ENCODE measurements at places on chromosomes 2 and 18.

- peak; percentile 6 for DNase-seq
Measured at GRCh38 chr18:12883372-12883683, 709 bp downstream of the PTPN2 start.

DNA sequence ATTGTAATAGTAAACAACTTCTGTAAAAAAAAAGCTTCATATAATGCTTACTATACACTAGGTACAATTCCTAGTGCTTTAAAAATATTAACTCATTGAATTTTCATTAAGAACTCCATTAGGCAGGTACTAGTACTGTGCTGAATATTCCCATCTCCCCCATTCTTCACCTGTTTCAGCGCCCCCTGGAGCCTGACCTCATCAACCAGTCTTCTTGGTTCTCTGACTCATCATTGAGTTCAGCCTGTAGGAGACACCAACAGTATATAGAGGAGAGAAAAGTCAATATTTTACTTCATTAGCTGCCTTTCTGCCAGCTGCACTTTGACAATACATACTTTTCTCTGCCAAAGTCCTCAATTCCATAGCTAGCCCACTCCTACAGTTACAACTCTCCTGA lies 1009.9 kb upstream of the KLHL29 start:
- DNase-seq = no peak

GRCh38 chr2:206845877-206846276 lies 80.5 kb downstream of the FASTKD2 start:
- DNase-seq = no peak

DNA sequence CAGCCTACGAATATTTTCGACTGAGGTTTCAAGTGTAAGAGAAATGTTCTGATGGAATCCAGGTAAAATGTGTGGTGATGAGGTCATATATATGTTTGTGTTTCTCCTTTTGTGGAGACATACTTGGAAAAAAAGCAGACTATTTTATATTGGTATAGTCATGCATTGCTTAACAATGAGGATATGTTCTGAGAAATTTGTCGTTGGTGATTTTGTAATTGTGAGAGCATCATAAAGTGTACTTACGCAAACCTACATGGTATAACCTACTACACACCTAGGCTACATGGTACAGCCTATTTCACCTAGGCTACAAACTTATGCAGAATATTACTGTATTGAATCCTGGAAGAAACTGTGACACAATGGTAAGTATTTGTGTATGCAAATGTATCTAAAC lies 1849.9 kb upstream of the CELF4 start:
- DNase-seq = no peak

GRCh38 chr2:150997066-150997465 lies 264.6 kb downstream of the RBM43 start:
- no peak for DNase-seq

DNA sequence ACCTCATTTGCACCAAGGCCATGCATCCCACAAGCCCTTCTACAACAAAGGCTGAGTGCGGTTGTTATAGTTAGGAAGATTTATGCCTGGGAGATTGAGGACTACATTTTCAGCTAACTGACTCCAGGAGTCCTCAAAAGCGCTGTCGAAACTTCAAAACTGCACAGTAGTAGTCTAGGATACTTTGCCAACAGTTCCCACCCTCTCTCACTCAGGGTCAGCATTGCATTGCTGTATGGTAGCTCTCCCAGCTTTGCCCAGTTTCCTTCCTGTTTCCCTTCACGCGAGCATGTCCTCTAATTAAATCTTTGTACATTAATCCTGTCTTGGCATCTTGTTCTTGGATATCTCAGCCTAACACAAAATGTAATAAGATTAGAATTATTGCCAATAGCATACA lies 420.6 kb upstream of the UBE2E3 start:
- no peak for DNase-seq

DNA sequence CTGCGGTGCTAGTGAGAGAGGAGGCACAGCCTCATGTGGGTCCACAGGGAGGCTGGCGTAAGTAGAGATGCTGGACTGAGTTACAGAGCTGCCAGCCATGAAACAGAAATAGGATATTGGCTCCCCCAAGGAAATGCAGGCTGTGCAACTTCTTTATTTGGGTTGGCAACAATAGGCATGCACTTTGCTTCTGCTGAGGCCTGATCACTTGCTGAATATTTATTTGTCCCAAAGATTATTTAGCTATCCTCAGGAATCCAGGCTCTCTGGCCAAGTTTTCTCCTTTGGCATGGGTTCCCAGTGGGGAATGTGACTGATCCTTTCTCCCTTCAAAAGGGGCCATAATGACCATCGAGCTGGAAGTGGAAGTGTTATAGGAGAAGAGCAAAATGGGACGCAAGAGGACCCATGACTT lies 60.0 kb downstream of the MAPK4 start:
- DNase-seq = no peak

DNA sequence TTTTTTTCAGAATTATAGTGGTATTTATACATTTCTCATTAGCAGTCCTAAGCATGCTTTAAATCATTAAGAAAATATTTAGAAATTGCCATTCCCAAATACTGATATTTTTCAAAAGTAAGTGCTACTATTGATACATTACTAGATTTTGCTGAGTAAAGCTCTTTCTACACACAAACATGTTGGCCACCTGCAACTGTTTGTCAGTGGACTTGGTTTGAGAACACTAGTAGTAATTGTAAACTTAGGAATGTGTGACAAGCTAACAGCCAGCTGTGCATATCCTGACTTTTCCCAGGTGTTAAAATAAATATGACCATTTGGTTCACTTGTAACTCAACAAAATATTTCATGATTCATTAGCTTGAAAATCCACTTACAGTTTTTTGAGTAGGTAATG lies 103.1 kb downstream of the MSTN start:
- no peak for DNase-seq

DNA sequence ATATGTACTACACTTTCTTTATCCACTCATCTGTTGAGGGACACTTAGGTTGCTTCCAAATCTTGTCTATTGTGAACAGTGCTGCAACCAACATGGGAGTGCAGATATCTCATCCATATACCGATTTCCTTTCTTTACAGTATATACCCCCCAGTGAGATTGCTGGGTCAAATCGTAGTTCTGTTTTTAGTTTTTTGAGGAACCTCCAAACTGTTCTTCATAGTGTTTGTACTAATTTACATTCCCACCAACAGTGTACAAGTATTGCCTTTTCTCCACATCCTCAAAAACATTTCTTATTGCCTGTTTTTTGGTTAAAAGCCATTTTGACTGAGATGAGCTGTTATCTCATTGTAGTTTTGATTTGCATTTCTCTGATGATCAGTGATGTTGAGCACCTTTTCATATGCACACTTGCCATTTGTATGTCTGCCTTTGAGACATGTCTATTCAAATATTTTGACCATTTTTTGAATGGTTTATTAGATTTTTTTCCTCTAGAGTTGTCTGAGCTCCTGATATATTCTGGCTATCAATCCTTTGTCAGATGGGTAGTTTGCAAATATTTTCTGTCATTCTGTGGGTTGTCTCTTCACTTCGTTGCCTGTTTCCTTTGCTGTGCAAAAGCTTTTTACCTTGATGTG lies 12.2 kb downstream of the PLEK start:
- DNase-seq = no peak

- DNase-seq = no peak
Measured at GRCh38 chr2:217049956-217050355, 190.1 kb upstream of the TNP1 start.

GRCh38 chr2:191184457-191184856 lies 33.7 kb upstream of the STAT4 start:
- DNase-seq = no peak

- no peak for DNase-seq
Measured at GRCh38 chr2:62110415-62111025, 85.4 kb upstream of the B3GNT2 start.

- no peak for DNase-seq
Measured at GRCh38 chr2:21175895-21176646, 52.3 kb downstream of the TDRD15 start.

- no peak for DNase-seq
Measured at GRCh38 chr18:74622072-74622471, 24.4 kb downstream of the ZNF407 start.

- DNase-seq = no peak
Measured at GRCh38 chr2:29462293-29462692, 347.1 kb downstream of the CLIP4 start.

- DNase-seq = no peak
Measured at GRCh38 chr2:230650585-230651137, 62.0 kb upstream of the CAB39 start.

DNA sequence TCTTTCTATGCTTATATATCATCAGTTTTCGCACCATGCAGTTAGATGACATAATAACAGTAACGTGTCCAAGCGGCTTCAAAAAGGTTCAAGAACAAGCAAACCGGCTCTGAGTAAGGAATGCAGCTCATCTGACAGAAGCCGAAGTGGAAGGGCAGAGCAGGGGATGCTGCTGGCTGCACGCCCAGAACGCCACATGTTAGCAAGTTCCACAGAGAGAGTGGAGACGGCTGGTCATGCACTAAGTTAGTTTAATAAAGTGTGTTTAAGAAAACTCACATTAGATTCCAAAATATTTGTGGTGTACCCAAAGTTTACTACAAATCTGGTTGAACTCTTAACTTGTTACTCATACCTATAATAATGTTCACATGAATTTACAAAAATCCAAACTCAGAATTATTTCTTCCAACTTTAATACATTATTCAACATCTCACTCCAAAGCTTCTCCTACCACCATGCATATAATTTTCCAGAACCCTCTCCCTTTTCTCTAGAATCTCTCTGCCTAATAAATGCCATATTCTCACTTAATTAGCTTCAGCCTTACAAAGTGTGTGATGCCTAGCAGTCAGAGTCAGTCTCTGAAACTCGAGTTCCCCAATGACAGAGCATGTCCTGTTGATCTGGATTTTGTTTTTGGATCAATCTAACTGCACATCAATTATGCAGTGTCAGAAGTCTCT lies 170.0 kb downstream of the DNAH7 start:
- no peak for DNase-seq

DNA sequence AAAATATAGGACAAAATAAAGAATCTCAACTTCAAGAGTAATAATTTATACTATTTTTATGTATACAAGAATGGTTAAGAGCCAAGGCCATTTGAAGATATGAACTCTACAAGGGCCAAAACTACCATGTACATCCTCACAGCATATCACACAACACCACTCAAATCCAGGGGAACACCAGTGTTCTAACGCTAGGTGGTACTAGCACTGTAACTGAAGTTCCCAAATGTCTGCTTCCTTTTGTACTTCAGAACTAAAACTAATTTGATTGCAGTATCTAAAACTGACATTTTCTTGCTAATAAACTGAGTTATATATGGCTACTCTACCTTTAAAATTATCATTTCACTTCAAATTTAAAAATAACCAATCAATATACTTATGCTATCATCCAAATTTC lies 47.0 kb downstream of the REV1 start:
- no peak for DNase-seq

- no peak for DNase-seq
Measured at GRCh38 chr2:28288620-28289019, 104.0 kb upstream of the FOSL2 start.

DNA sequence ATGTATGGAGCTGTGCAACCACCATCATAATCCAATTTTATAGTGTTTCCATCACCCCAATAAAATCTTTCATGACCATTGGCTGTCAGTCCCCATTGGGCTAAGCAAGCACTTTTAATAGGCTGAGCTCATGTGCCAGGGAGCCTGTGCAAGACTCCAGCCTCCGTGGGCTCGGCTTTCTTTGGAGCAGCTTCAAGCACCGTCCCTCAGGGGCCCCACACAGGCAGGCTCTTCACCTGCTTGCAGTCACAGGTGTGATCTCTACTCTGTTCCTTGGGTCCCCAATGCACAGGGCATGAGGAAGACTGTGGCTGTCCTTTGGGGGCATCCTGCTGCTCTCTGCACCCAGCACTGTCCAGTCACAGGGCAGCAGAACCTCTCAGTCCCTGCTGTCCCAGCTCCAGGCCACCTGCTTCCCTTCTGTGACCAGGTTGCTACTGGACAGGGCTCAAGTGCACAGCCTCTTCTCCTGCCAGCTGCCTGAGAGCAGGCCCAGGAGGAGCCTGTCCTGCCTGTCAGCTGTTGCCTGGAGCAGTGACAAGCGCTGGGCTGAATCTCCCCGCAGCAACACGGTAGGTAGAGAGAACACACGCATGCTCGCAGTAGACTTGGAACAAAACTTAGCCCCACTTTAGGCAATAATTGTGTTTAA lies 40.7 kb upstream of the TMEM131 start:
- no peak for DNase-seq

DNA sequence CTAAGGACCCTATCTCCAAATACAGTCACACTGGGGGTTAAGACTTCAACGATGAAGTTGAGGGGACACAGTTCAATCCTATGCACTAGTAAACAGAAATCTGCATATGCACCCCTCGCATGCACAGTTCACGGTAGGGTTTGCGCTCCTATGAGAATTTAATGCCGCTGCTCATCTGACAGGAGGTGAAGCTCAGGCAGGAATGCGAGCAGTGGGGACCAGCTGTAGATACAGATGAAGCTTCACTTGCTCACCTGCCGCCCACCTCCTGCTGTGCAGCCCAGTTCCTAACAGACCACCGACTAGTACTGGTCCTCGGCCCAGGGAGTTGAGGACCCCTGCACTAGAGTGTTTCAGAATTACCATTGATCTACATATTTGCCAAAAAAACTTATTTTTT lies 40.0 kb upstream of the FAHD2A start:
- DNase-seq = no peak

DNA sequence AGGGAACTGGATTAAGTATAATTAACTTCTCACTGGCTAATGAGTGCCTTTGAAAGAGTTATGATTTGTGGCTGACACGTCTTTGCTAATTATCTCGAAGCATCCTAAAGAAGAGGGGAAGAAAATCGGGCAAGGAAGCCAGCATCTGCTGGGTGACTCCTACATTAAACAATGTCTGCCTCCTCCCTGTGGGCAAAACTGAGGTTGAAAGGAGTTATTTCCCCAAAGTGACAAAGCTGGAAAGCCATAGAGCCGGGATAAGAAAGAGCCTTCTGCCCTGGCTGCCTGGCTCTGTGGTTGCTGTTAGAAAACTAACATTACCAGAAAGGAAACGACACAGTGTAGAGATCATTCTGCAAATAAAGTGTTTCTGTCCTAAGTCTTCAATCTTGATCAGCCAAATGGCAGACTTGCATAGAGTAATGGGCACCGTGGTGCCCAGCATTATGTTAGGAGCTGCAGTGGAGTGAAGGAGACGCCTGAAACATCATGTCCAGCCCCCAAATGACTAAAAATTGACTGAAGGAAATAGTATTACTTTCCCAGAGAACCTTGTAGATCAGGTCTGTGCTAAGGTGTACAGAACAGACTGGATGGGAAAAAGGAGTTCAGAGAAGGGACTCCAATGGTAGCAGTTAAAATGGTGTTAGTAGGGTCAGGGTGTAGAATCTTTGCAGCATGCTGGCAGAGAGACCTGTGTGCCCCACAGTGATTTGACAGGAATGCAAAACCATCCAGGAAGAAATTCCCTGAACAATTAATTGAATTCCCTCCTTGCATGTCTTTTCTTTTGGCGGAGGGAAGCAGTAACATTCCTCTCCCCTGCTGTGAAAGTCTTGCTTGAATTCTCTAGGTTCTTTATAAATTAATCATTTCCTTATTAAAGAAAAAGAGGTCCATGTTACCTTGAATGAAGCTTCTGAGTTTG lies 44.4 kb downstream of the ALPK2 start:
- no peak for DNase-seq

Measured in activated T-cell treated with anti-CD3 and anti-CD28 coated beads for 1 hour (primary cell).